ENCODE measurements at places on chromosomes 4 and X.

- DNase-seq, result no peak
Measured at GRCh38 chr4:109389369-109390114, 44.1 kb upstream of the SEC24B start.

DNA sequence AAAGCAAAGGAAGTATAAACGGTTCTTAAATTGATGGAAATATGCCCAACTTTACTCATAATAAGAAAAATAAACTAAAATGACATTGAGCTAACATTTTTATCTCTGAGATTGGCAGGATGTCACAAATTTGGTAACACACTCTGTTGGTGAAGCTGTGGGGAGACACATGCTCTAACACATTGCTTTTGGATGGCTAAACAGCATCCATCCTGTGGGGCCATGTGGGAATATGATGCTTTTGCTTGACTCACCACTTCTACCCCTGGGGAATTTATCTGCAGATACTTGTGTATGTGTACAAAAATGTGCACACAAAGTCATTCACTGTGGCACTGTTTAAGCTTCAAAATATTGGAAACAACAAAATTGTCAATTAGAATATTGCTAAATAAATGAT, 100.2 kb downstream of the ANAPC4 start:
- no peak for DNase-seq

GRCh38 chr4:42915484-42915883, 23.0 kb downstream of the GRXCR1 start:
- DNase-seq, result no peak

DNA sequence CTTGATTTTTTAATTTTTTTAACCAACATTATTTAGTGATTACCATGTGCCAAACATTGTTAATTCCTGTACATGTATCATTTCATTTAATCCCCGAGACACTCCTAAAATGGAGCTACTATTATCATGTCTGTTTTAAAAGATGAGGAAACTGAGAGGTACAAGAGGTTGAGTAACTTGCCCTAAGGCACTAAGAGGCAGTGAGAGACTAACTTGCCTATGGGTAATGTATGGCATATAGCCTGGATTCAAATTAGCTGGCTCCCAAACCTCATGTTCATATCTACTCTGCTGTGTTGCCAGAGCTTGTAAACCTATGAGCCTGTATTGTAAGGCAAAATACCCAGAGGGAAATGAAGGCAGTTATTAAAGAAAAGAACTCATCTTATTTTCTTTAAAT, 443.6 kb downstream of the IL15 start:
- DNase-seq, result no peak
